ENCODE measurements at places on chromosomes 11 and 22.

DNA sequence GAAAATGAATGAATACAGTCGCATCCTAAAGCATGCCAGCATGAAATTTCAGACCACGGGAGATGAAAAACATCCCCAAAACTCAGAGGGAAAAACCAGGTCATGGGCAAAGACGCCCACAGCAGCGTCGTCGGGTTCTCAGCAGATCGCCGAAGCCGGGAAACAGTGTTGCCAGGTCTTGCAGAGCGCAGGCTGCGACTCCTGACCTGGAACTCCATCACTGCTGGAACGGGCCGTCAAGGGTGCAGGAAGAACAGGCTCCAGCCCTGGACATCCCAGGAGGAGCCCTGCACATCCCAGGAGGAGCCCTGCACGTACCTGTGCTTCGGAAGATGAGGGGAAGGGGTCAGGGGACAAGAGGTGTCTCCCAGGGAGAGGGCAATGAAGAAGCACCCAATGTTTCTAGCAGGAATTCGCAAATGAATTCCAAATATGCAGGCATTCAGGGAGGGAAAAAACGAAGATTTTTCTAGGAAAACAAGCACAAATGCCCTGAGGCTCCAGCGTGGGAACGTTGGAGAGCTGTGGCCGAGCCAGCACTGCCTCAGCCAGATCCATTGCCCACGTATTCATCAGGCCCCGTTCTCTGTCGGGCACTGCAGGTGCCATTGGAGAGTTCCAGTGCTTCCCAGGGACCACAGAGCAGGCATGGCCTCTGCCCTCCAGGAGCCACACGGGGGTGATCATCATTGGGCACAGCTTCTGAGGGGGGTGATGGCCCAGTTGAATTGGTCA, 1110.4 kb downstream of the BRD1 start:
- DNase-seq, result no peak

GRCh38 chr11:69546735-69547370, 65.4 kb downstream of the LINC01488 start:
- no peak for DNase-seq

DNA sequence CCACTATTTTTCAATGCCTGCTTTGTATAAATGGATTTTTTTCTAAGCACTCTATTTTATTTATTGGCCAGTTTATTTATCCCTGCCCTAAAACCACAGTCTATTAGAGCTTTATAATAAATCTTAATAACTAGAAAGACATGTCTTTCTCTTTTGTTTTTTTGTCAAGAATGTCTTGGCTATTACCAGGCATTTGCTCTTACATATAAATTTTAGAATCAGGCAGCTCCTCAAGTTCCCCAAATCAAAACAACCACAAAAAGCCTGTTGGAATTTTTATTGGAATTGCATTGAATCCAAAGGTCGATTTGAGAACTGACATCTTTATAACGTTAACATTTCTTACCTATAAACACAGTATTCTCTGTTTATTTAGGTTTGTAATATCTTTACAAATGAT, 85.8 kb upstream of the SC5D start:
- no peak for DNase-seq

DNA sequence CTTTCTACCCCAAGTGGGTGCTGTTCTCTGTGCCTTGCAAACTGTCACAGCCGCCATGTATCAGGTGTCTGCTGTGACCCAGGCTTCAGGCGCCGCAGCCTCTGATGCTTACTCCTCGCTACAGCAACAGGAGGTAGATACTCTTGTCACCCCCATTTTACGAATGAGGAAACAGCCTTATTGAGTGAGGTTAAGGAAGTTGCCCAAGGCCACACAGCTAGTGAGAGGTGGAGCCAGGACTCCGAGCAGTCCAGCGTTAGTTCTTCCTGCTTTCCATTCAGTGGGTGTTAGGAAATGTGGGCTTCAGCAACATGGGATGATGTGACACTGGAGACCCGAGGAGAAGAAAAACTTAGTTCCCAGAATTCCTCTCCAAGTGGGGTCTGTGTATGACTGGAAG, 14.3 kb downstream of the RNF215 start:
- DNase-seq, result no peak

- DNase-seq, result no peak
Measured at GRCh38 chr11:118314988-118315411, 10.5 kb downstream of the CD3E start.

- no peak for DNase-seq
Measured at GRCh38 chr11:1381793-1382425, 7.8 kb upstream of the BRSK2 start.

DNA sequence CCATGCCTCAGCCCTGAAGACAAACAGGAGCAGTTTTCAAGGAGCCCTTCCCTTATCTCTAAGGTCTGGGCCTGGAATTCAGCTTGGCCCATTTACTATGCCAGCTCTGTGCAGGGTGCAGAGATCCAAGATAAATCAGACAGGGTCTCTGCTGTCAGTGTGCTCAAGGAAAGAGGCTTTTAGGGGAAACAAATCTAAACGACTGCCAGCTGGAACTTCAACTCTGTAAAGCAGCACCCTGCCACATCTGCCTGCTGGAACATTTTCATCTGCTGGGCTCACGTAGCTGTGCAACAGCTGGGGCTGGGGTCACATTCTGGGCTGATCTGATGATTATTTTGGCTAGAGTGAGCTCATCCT, 19.8 kb upstream of the EHF start:
- no peak for DNase-seq

All from stimulated activated CD8-positive, alpha-beta memory T cell treated with anti-CD3 and anti-CD28 coated beads, Interleukin-2, amount 100 ng/mL, for 1 hour (primary cell).